ENCODE measurements at places on chromosomes 1 and 21.

GRCh38 chr1:24709791-24710441 lies 35.3 kb upstream of the CLIC4 start:
- DNase-seq, result no peak

GRCh38 chr1:38872401-38873026 lies 634 bp downstream of the MYCBP start:
- peak; percentile 38 for DNase-seq

DNA sequence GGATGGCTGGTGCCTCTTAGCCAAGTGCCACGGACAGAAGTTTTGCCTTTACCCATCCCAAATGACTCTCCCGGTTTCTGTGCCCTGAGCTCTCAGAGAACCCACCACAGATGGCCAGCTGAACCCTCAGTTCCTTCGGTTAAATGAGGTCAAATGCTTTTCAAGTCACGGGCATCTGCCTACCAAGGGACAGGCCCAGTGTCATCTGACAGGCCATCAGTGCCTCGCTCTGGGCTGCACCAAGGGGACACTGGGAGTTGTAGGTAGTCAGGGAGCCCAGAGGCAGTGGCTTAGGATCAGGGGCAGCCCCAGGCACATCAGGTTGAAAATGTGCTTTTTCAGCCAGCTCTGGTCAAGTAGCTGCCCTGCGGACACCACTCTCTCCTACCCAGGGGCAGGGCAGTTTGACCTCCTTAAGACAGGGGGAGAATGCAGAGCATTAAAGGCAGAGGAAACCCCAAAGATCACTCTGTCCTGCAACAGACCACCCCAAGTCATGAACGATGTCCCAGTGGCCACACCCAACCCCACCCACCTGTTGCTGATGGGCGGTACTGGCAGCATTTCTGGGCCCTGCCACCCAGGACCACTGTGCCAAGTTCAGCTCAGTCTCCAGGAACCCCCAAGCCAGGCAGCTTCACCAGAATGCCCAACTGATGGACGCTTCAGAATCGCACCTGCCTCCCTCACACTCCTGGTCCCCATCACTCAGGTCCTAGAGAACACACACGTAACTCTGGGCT lies 60.7 kb downstream of the CASZ1 start:
- no peak for DNase-seq

GRCh38 chr1:27074175-27074780 lies 61.6 kb upstream of the TENT5B start:
- DNase-seq, result no peak

DNA sequence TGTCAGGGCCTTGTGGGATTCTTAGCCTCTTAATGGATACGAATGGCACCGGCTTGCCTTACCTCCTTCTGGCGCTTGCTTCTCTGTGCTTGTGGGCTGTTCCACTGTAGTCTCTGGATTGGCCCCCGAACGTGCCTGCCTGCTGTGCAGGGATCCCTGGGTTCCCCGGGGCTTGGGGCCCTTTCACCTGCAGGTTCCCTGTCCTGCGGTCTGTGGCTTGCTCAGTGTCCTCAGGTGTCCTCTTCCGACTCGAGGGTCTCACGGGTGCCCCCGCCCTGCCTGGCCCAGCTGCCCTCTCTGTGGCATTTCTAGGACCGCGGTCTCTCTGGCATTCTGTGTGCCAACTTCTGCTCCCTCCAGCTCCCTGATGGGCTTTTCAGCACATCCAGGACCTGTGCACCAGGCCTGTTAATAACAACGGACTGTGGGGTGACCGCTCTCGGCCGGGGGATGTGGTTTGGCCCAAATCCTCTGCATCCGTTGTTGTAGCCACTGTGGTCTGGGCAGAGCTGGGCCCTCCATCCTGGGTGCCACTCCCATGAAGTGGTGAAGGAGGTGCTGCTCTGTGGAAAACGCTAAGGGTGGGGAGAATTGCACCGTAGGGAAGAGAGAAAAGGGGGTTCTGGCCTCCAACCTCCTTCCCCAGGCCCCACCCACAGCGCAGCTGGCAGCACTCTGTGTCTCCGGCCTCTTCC lies 12.4 kb downstream of the COL18A1 start:
- no peak for DNase-seq

DNA sequence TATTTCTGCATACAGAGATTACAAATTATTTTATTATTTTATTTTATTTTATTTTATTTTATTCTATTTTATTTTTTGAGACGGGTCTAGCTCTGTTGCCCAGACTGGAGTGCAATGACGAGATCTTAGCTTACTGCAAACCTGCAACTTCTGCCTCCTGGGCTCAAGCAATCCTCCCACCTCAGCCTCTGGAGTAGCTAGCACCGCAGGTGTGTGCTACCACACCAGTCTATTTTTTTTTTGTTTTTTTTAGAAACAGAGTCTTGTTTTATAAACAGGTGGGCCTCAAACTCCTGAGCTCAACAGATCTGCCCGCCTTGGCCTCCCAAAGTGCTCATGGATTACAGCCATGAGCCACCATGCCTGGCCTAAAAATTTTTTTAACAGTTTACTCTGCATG lies 88.1 kb downstream of the PCP4 start:
- DNase-seq, result no peak
